ENCODE measurements at places on chromosomes 1 and 21. TPM values are rescaled to one million over a fixed set of nuclear protein-coding genes. Genes with fewer than 3 reads are reported as not detected.
A peak's percentile ranks its signal among the peaks of the same experiment; 100 is the strongest.

DNA sequence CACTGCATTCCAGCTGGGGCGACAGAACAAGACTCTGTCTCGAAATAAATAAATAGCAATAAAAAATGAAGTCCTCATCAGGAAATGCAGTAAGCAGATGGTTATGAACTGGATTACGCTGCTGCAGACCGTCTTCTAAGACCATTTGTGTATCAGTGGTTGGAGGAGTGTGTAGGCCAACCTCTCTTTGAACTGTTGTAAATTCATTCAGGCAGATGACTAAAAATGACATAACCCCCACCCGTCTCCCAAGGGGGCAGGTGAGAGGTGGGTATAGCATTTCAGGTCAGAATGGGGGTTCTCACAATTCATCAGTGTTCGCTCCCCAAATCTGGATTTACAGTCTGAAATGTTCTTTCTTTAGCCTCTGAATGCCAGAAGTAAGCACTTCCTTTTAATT is 177.3 kb downstream of the KIF26B start:
- peaks cover 4% of the 10 kb centered on the region for H3K4me1 ChIP-seq
- no peak for DNase-seq
- no peak overlapping the region for H3K27ac ChIP-seq

DNA sequence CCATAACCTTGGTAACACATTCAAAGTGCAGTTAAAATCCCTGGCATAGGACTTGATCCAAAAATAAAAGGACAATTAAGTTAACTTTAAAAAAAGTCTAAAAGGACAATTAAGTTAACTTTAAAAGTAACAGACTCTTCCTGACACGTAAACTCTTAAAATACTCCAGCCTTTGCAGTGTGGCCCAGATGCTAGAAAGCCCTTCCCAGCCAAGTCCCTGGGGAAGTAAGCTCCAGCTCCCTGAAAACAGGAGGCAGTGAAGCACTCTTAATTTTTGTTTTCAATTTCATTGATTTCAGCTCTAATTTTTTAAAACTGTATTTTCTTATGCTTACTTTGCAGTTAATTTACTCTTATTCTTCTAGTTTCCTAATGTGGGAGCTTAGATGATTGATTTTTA is 5.1 kb upstream of the AIM2 start:
- no peaks in the 10 kb centered on the region for H3K27me3 ChIP-seq
- DNase-seq, result no peak
- H3K27ac ChIP-seq, result no peak overlapping the region
- H3K4me3 ChIP-seq, result no peak overlapping the region

DNA sequence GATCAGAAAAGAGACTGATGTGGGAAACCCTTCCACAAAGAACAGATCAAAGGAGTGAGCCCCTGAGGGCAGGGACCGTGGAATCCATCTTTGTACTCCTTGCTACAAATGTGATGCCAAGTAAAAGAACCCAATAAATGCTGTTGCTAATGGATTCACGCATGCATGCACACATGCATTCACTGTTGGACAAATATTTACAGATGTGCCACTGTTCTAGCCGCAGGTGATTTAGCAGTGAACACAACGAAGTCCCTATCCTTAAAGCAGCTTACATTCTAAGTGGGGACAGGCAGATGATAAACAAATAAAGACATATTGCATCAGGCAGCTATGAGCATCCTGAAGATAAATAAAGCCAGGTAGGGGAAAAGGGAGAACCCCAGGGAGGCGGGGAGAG is 67.8 kb downstream of the ITPKB start:
- peaks cover 93% of the 10 kb centered on the region for H3K4me1 ChIP-seq
- H3K36me3 ChIP-seq, result no peaks in the 10 kb centered on the region
- peak overlapping the region; percentile 82 for H3K27ac ChIP-seq
- no peak for DNase-seq
- H3K27me3 ChIP-seq, result no peaks in the 10 kb centered on the region

GRCh38 chr1:223794136-223794880 is 51.4 kb downstream of the TP53BP2 start:
- H3K4me3 ChIP-seq, result no peak overlapping the region
- no peak overlapping the region for H3K27ac ChIP-seq
- no peaks in the 10 kb centered on the region for H3K4me1 ChIP-seq
- H3K36me3 ChIP-seq, result peaks cover 80% of the 10 kb centered on the region

DNA sequence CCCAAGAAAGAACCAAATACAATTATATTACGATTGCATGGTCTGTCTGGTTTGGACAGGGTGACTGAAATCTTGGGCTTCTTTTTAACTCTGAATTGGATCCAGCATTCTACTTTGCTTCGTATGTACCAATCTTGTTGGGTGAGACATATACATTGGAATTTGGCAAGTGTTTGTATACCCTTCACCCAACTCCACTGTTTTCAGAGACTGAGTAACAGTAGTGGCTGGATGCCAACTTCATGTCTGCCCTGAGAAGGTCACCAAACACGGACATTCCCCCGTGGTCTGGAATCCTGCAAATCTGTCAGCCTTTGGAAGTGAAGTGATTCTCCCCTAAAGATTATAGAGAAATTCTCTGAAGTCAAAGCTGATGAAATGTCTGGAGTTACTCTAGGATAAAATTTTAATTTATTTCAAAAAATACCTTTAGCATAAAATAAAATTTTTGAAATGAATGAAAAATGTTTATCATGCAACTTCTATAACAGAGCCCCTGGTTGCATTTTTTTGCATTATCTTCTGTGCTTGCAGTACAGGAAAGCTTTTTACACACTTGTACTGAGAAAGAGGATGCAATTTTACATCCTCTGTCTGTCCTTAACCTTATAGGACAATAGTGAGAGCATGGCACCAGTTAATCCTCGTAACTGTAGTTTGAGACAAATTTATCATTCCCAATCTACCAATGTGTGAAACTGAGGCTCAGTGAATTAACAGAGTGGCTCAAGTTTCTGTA is 201.8 kb downstream of the DISC1 start:
- no peak for DNase-seq
- H3K4me3 ChIP-seq, result no peak overlapping the region
- H3K27me3 ChIP-seq, result no peaks in the 10 kb centered on the region
- peak overlapping the region; percentile 6 for H3K27ac ChIP-seq
- H3K4me1 ChIP-seq, result no peaks in the 10 kb centered on the region

GRCh38 chr1:24762133-24762676 is 17.0 kb downstream of the CLIC4 start:
- no peaks in the 10 kb centered on the region for H3K27me3 ChIP-seq
- H3K4me1 ChIP-seq, result peaks cover 74% of the 10 kb centered on the region
- no peak overlapping the region for H3K4me3 ChIP-seq

GRCh38 chr1:198610362-198610761 is 28.5 kb upstream of the PTPRC start:
- no peak overlapping the region for H3K4me3 ChIP-seq
- H3K27ac ChIP-seq, result no peak overlapping the region
- H3K4me1 ChIP-seq, result no peaks in the 10 kb centered on the region
- DNase-seq, result no peak
- no peaks in the 10 kb centered on the region for H3K27me3 ChIP-seq

GRCh38 chr1:216081445-216081844 is 341.8 kb downstream of the USH2A start:
- H3K27me3 ChIP-seq, result no peaks in the 10 kb centered on the region
- no peaks in the 10 kb centered on the region for H3K4me1 ChIP-seq
- H3K27ac ChIP-seq, result no peak overlapping the region
- H3K4me3 ChIP-seq, result no peak overlapping the region
- H3K36me3 ChIP-seq, result no peaks in the 10 kb centered on the region

DNA sequence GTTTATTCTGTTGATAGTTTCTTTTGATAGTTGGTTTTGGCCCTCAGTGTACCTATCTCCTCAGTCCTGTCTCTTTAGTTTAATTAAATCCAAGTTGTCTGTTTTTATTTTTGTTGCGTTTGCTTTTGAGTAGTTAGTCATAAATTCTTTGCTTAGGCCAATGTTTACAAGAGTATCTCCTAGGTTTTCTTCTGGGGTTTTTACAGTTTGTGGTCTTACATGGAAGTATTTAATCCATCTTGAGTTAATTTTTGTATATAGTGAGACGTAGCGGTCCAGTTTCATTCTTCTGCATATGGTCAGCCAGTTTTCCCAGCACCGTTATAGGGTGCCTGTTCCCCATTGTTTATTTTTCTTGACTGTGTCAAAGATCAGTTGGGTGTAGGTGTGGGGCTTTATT is 139.4 kb downstream of the POU2F1 start:
- H3K4me3 ChIP-seq, result no peak overlapping the region
- no peaks in the 10 kb centered on the region for H3K27me3 ChIP-seq
- DNase-seq, result no peak

- no peak overlapping the region for H3K4me3 ChIP-seq
- no peaks in the 10 kb centered on the region for H3K4me1 ChIP-seq
- no peak overlapping the region for H3K27ac ChIP-seq
- no peaks in the 10 kb centered on the region for H3K36me3 ChIP-seq
- DNase-seq, result no peak
Measured at GRCh38 chr1:97314685-97315084, 593.1 kb downstream of the PTBP2 start.

DNA sequence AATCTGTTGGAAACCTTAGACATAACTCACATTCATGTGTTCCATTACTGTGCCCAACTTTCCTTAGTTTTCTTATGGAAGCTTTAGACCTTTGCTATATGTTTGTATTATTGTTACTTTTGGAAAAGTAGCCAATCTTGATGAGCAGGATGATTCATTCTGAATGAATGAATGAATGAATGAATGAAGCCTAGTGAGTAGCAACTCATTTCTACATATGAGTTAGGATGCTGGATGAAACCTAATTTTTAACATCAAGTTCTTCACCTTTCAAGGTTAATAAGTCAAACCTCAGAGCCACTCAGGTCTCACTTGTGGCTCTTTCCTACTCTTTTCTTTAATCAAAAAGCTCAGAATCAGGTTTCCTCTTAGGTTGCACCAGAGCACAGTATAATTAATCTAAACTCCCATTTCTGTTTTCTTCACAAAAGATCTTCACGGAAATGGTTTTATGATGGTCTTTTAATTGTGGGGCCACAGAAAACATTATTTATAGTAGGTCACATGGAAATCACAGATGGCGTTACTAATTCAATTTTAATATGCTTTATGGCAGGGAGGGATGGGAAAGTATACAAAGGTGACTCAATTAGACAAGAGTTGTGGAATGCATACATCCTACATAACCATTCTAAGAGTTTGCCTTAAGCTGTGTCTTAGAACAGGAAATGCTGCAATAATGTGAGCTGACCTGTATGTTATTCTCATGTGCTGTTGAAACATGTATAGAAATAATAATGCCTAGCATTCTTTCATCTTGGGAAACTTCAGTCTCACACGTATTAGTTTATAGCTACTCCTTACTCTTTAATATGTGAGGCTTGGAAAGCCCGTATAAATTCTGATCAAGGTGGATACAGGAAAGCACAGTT is 4.5 kb upstream of the DDX59 start:
- no peak overlapping the region for H3K27ac ChIP-seq
- H3K4me1 ChIP-seq, result peaks cover 8% of the 10 kb centered on the region
- H3K4me3 ChIP-seq, result no peak overlapping the region
- no peaks in the 10 kb centered on the region for H3K27me3 ChIP-seq

DNA sequence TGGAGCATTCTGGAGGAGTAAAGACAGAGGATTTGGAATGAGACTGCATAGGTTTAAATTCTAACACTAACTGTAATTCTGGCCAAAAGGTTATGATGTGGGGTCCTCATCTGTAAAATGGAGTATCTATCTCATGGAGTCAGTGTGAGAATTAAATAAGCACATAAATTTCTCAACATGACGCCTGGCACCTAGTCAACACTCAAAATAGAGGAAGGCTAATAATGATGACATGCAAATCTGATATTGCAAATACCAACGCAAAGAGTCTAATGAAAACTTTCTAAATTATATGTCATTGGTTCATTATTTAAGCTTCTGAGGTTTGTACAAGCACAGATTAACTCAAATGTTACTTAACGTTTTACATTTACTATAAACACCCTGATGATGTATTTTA is 29.6 kb downstream of the APP start:
- H3K4me3 ChIP-seq, result no peak overlapping the region
- H3K27me3 ChIP-seq, result no peaks in the 10 kb centered on the region

DNA sequence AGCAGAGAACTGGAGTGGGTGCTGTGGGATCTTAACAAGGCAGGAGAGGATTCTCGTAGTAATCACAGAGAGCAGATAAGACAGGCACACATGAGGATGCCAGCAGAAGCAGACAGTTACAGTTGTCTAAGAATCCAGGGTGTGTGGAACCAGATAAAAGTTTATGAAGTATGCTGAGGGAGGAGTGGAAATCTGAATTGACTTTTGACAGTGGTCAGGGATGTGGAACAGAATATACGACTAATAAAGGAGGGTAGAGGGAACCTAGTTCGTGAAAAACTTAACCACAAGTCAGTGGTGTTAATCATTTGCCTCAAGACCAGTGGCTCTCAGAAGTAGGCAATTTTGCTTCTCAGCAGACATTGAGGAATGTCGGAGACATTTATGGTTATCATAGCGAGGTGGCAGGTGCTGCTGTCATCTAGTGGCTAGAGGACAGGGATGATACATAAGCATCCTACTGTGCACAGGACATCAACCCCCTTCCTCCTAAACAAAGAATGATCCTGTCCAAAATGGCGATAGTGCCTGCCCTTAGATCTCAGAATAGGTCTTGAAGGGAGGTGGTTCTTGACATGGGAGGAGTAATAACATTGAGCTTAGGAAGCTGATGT is 3.0 kb downstream of the LRRC8D start:
- no peak for DNase-seq
- H3K4me1 ChIP-seq, result peaks cover 24% of the 10 kb centered on the region
- peak overlapping the region; percentile 32 for H3K27ac ChIP-seq
- H3K4me3 ChIP-seq, result no peak overlapping the region
- no peaks in the 10 kb centered on the region for H3K27me3 ChIP-seq

GRCh38 chr21:30793581-30794314 is 19.3 kb downstream of the KRTAP8-1 start:
- H3K4me3 ChIP-seq, result no peak overlapping the region
- DNase-seq, result no peak
- no peak overlapping the region for H3K27ac ChIP-seq

GRCh38 chr1:71656902-71657301 is 576.1 kb upstream of the ZRANB2 start:
- no peaks in the 10 kb centered on the region for H3K36me3 ChIP-seq
- H3K4me3 ChIP-seq, result no peak overlapping the region
- H3K27ac ChIP-seq, result no peak overlapping the region
- H3K27me3 ChIP-seq, result no peaks in the 10 kb centered on the region
- H3K4me1 ChIP-seq, result no peaks in the 10 kb centered on the region
- no peak for DNase-seq

DNA sequence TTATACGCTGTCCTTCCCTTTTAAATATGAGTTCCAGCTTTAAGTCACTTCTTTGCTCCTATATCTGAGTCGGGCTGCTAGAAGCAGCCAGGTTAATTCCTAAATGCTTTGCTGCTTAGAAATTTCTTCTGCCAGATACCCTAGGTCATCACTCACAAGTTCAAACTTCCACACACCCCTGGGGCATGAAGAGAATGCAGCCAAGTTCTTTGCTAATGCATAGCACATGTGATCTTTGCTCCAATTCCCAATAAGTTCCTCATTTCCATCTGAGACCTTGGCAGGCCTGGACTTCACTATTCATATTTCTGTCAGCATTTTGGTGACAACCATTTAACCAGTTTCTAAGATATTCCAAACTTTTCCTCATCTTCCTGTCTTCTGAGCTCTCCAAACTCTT is 14.5 kb upstream of the APP start:
- DNase-seq, result no peak
- no peaks in the 10 kb centered on the region for H3K4me1 ChIP-seq
- no peak overlapping the region for H3K27ac ChIP-seq
- no peaks in the 10 kb centered on the region for H3K27me3 ChIP-seq
- H3K4me3 ChIP-seq, result no peak overlapping the region
- H3K36me3 ChIP-seq, result no peaks in the 10 kb centered on the region

- H3K36me3 ChIP-seq, result no peaks in the 10 kb centered on the region
- H3K27me3 ChIP-seq, result no peaks in the 10 kb centered on the region
- peaks cover 11% of the 10 kb centered on the region for H3K4me1 ChIP-seq
- DNase-seq, result no peak
- no peak overlapping the region for H3K4me3 ChIP-seq
Measured at GRCh38 chr1:59104191-59104760, 192.6 kb upstream of the FGGY start.

The MKNK1 gene
- total RNA-seq, result 35.6 TPM

The IFI44L gene
- 12.4 TPM for total RNA-seq

All from heart right ventricle (tissue), 16 donors.